Pulmonary artery endothelial cell (primary cell): ENCODE measurements at places on chromosomes 12 and 14. TPM values are rescaled to one million over a fixed set of nuclear protein-coding genes. Genes with fewer than 3 reads are reported as not detected.

- DNase-seq: no peak
Observed at GRCh38 chr12:13211859-13212664, 15.5 kb downstream of the EMP1 start.

- DNase-seq: no peak
Observed at GRCh38 chr12:27551172-27551840, 27.3 kb downstream of the PPFIBP1 start.

DNA sequence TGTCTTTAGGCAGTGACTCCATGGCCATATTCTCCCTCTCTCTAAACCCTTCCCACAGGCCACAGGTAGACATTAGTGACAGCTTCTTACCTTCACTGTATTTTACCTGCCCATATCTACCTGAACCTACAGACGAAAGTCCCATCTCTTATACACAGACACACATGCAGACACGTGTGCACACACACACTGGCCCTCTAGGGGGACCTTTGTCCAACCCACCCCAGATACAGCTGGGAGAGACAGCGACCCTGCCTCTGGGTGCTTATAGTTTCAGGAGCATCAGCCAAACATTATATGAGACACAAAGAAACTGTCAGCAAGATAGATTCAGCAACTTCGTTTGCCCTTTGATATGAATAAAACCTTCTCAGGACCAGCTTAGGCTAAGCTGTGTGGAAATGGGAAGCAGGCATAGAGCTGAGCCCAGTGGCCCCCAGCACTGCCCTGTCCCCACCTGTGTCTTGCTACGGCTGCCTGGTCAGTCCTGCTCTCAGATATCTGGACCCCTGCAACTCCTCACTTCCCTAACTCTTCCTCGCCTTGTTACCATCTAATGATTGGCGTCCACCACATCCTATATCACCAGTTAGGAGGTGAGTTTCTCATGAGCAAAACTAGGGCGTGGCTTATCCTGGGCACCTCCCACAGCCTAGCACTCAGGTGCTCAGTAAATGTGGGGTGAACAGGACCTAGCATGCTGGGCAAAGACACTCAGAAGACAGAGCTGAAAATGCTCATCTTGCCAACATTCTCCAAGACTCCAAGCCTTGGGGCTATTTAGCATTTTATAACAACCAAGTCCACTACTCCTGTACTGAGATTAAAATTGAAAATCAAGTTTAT lies 12.0 kb upstream of the CD9 start:
- DNase-seq: no peak

GRCh38 chr12:107521826-107522355 lies 163.7 kb upstream of the PWP1 start:
- no peak for DNase-seq

- DNase-seq: no peak
Observed at GRCh38 chr14:99753225-99754140, 39.7 kb upstream of the EML1 start.

The SAMD15 gene
- total RNA-seq: 1.8 TPM in 2 replicates
